ENCODE measurements at places on chromosomes 5 and 9.
A peak's percentile ranks its signal among the peaks of the same experiment; 100 is the strongest.

DNA sequence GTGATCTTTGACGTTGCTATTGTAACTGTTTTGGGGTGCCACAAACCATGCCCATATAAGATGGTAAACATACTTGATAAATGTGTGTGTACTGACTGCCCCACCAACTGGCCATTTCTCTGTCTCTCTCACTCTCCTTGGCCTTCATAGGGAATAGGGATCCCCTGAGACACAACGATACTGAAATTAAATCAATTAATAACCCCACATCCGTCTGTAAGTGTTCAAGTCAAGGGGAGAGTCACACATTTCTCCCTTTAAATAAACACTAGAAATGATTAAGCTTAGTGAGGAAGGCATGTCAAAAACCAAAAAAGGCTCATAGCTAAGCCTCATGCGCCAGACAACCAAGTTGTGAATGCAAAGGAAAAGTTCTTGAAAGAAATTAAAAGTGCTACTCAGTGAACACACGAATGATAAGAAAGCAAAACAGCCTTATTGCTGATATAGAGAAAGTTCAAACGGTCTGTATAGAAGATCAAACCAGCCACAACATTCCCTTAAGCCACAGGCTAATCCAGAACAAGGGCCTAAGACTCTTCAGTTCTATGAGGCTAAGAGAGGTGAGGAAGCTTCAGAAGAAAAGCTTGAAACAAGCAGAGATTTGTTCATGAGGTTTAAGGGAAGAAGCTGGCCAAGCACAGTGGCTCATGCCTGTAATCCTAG lies 111.1 kb downstream of the UGCG start:
- DNase-seq = no peak

DNA sequence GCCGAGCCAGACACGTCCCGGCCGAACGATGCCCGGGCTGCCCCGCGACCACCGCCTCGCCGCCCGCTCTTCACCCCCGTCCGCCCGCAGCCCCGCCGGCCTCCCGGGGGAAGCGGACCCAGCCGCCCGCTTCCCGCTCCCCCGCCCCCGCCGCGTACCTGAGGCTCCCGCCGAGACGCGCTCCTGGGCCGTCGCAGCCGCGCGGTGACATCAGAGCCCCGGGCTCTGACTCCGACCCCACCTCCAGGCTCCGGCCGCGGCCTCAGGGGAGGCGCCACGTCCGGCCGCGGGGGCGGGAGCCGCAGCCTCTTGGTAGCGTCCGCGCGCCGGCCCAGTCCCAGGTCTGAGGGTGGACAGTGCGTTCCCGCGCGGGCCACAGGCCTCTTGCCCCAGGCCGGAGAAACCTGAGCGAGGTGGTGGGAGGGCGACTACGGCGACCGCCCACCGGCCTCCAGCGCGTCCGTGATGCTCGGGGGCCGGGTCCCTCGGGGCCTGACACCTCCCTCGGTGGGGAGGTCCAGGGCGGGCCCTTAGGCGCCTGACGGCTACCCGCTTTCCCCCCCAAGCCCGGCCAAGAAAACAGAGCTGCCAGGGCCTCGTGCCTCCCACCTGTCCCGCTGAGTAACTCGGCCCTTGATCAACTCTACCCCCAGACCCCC lies at the start of gene SHROOM1:
SHROOM1 (minus strand) TSS at position 212 of the 659 bp plus-strand sequence. CDS start 4,507 bp downstream, outside the sequence.
- DNase-seq = peak; percentile 33

DNA sequence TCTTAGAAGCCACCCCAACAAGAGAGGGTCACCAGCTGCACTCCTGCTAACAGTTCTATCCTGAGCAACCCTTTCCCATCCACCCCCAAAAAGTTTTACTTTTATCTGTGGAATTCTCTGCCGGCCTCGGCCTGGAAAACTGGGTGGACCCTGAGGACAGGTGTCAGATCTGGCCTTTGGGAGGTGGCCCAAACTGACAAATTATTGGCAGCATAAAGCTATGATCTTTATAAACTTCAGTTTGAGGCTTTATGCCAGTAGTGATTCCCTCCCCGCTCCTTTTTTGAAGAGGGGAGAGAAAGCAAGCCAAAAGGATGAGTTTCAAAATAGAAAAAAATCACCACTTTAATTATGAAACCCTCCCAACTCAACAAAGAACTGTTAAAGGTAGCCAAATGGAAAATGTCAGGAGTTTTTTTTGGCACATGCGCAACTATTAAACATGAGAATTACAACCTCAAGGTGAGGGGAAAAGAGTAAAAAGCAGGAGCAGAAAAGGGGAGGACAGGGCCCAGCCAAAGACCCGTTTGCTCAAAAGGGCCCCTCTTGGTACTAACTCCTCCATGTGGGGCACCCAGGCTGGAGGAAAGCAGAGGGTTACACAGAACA lies 49.4 kb downstream of the FBXW11 start:
- DNase-seq = no peak

DNA sequence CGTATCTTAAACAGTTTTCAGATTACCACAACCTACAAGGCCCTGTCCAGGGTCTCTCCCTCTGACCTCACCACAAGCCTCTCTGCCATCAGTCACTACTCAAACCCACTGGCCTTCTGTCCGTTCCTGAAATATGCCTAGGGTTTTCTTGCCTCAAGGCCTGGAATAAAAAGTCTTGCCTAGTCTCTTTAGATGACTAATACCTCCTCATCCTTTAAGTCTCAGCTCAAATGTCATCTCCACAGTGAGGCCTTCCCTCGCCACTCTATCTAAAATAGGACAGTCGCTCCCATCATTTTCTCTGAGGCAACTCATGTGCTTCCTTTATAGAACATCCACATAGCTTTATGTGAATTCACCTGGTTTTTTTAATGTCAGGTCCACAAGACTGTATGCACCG lies 5.2 kb downstream of the DENND1A start:
- no peak for DNase-seq

Data from NCI-H446 (cell line).